ENCODE measurements at places on chromosomes 5 and 9. TPM values are rescaled to one million over a fixed set of nuclear protein-coding genes. Genes with fewer than 3 reads are reported as not detected.

FOXD4 gene
- 0.74 TPM for total RNA-seq

SPINK4 gene
- not detected for total RNA-seq

OR1J2 gene
- not detected for total RNA-seq

MARVELD2 gene
- 0.98 TPM for total RNA-seq

ITGA2 gene
- total RNA-seq, result 3.7 TPM

All from temporal lobe (tissue), 4 donors.